ENCODE measurements at places on chromosomes 11 and 22.

DNA sequence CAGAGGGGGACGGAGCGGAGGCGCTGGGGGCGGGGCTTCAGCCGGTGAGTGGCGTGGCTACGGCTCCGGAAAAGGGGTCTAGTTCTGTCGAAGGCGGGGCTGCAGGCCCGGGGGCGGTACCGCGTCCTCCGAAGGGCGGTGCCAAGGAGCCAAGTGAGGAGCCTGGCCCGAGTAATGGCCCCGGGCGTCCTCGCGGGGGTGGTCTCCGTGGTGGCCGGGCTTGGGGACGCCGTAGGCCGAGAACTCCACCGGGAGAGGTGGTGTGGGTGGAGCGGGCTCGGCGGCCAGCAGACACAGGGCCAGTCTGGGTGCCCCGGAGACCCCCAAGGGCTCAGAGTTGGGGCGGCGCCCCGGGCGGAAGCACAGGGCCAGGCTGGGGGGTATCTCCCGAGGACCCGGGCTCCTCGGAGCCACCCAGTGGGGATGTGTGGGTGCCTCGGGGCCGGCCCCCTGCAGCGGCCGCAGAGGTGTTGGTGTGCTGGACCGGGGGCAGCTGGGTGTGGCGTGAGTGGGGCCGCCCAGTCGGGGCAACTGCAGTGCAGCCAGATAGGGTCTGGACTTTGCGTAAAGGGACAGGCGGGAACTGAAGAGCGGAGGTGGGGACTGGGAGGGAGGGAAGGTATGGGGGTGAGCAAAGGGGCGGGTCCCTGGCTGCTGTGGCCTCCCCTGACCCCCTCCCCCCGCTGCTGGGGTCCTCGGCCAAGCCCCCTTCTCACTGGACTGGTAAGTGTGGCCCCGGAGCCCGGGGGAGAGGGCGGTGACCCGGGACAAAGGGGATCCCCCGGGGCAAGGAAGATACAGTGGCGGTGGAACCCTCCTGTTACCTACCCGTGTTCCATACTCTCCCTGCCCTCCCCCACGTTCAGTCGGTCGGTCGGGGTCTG is 838 bp downstream of the FKBP2 start:
- no peak for DNase-seq

DNA sequence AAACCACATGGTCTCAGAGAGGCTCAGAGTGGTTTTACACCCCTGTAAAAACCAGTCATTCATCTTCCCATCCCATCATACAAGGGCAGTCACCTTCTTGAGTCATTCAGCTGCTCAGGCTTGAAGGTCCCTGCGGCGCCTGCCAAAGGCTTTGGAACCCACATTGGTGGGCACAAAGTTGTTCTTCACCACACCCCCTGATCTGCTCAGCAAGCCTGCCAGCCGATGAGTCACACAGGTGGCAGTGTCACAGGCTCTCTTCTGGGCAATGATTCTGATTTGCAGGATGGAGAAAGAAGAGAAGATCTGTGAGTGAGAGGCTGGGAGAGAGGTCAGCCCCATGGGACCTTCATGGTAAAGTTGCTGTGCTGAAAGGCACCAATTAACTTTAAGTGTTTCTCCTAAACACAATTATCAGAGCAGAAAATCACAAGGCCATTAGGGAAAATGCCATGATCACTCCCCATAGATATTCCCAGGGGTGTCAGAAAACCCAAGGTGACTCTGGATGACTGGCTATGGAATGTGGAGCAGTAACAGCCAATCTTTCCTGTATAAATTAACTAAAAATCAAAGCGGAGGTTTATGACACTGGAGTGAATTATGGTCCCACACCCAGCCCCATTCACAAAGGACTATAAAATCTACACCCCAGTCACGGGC is 4.4 kb downstream of the CALCA start:
- DNase-seq: no peak

DNA sequence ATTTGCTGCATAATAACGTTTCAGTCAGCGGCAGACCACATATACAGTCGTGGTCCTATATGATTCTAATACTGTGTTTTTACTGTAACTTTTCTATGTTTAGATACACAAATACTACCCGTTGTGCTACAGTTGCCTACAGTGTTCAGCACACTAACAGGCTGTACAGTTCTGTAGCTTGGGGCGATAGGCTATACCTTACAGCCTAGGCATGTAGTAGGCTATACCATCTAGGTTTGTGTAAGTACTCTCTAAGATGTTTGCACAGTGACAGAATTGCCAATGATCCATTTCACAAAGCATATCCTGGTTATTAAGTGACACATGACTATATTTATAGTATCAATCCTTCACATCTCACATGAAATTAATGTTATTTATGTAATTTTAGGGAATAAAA is 78.2 kb downstream of the YAP1 start:
- DNase-seq: no peak

DNA sequence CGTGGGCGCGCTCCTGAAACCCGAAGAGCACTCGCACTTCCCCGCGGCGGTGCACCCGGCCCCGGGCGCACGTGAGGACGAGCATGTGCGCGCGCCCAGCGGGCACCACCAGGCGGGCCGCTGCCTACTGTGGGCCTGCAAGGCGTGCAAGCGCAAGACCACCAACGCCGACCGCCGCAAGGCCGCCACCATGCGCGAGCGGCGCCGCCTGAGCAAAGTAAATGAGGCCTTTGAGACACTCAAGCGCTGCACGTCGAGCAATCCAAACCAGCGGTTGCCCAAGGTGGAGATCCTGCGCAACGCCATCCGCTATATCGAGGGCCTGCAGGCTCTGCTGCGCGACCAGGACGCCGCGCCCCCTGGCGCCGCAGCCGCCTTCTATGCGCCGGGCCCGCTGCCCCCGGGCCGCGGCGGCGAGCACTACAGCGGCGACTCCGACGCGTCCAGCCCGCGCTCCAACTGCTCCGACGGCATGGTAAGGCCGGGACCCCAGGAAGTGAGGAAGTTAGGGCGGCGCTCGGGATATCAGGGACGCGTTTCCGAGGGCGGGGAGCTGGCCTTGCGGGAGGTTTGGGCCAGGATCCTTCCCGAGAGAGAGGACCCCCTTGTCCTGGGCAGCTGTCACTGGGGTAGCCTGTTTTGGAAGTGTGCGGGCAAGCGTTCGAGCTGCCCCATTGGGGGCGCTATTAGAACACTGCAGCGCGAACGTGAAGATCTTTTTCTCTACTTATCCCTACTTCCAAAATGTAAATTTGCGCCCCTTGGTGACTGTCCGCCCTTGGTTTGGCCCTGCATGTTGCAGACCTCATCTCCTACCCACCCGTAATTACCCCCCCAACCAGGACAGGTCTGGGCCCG is 796 bp downstream of the MYOD1 start:
- DNase-seq: no peak

DNA sequence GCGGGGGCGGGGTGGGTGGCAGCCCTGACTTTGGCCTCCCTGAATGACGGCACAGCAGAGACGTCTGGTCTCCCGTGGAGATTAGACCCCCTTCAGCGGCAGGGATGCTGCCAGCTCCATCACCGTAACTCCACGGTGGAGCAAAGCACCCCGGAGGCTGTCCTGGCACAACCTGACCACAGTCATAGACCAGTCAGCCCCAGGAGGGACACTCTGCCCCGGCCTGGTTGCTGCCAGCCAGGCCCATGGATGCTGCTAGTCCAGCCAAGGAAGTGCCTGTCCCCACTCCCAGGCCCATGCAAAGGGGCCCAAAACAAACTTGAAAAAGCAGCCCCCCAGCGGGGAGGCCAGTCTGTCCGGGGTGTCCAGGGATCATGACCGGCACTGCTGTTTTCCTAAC is 11.5 kb upstream of the ANO1 start:
- DNase-seq: no peak

Data from AG10803 (cell line).